ENCODE measurements at places on chromosomes 5 and 9.

DNA sequence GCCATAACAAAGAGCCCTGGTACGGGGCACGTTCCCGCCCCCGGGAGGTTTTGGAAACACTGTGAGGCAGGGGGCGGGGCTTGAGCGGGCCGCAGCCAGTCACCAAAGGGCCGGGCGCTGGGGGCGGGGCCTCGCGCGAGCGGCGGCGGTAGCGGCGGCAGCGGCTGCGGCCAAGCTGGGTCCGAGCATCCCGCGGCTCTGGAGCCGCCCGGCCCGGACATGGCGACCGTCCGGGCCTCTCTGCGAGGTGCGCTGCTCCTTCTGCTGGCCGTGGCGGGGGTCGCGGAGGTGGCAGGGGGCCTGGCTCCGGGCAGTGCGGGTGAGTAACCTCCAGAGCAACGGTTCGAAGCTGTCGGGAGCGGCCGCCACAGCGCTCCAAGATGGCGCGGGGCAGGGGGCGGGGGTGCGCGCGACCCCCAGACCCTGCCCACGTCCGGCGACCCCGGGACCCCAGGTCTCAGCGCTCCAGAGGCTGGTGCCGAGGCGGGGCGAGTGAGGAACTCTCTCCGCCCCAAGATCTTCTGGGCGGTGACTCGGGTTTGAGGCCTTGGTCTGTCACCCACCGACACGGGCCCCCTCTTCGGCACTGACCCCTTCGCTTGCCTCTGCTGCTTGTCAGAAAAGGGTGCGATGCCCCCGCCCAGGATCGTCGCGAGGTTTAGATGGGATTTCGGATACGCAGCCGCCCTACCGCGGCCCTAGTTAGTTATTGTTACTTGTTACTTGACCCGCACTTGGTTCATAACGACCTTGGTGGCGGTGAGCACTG is at the start of gene RECK:
TSS of gene RECK (plus strand) at position 134 of the 769 bp plus-strand sequence. CDS start at position 220, 86 bp downstream.
- DNase-seq, result peak; percentile 93
- peaks cover 3% of the 10 kb centered on the region for H3K27me3 ChIP-seq
- H3K4me1 ChIP-seq, result peaks cover 74% of the 10 kb centered on the region
- H3K27ac ChIP-seq, result peak within 1 kb of the TSS; percentile 92
- peak within 1 kb of the TSS; percentile 96 for H3K4me3 ChIP-seq

- H3K36me3 ChIP-seq, result no peaks in the 10 kb centered on the region
- H3K4me1 ChIP-seq, result peaks cover 22% of the 10 kb centered on the region
- H3K4me3 ChIP-seq, result no peak overlapping the region
- H3K27ac ChIP-seq, result no peak overlapping the region
- DNase-seq, result no peak
These were observed 132.4 kb downstream of the GCNT1 start for GRCh38 chr9:76591256-76591950.

DNA sequence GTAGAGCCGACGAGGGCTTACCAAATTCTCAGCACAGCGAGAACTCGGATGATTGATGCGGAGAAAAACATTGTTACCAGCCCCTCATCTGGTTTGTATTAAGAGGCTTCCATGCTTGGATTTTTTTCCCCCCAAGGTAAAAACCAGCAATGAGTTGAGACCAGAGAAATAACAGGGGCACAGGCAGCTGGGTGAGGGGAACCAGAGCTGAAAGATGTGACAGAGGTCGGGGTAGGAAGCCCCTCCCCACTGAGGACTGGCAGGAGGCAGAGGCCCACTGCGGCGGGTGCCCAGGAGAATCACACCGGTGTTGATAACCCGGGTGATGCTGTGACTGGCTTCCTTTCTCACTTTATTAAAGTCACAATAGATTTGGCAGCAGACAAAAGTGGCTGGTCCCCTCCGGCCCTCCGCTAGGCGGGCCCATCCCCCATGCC is 116.5 kb upstream of the PHYKPL start:
- H3K36me3 ChIP-seq, result no peaks in the 10 kb centered on the region
- no peaks in the 10 kb centered on the region for H3K27me3 ChIP-seq
- DNase-seq, result no peak
- H3K4me1 ChIP-seq, result no peaks in the 10 kb centered on the region
- H3K4me3 ChIP-seq, result no peak overlapping the region

DNA sequence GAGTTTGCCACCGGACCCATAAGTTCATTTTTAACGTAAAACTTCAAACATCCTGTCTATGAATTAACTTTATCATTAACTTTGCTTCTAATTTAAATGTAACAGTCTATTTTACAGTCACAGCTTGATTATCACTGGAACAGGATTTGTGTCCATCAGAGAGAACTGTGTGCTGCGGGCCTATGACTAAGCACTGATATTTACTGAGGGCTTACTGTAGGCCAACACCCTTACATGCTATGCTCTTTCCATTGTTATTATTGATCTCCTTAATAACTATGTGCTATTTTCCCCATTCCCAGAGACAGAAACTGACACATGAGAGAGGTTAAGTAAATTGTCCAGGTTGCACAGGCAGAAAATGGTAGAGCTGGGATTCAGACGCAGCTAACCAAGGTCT is 24.0 kb upstream of the GPR151 start:
- peaks cover 11% of the 10 kb centered on the region for H3K27me3 ChIP-seq
- H3K27ac ChIP-seq, result no peak overlapping the region
- H3K4me1 ChIP-seq, result no peaks in the 10 kb centered on the region
- no peak overlapping the region for H3K4me3 ChIP-seq
- no peak for DNase-seq

DNA sequence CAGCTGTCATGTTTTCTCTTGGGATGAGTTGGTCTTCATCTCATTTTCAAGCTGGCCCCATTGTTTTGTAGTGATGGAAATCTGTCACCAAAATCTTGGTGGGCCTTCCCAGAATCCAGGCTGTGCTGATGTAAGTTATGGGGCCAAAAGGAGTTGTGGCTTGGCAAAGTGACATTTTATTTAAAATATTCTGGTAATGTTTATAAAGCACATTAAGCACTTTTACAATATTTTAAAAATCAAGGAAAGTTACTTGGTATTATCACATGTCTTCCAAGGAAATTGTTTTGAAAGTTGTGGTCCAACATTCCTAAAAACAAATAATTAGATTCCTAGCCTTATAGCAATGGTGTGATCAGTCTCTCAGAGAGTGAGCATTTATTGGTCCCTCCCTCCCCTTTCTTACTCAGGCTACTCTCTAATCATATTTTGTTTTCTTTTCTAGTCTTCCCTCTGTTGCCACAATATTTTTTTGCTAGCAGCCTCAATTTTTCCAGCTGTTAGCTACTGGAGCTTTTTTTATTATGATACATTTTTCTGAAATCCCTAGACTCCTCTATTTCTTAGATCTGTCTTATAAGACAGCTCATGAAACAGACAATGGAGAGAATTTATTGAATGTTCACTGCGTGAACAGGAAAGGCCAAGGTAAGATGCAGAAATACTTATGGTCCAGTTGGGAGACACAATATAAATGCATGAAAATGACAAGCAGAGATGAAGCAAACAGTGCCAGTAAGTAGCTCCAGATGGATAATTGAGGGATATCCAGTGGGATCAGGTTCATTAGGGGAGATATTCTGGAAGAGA is 408.1 kb upstream of the ZNF608 start:
- no peak overlapping the region for H3K27ac ChIP-seq
- H3K27me3 ChIP-seq, result peaks cover 15% of the 10 kb centered on the region
- H3K4me3 ChIP-seq, result no peak overlapping the region
- no peaks in the 10 kb centered on the region for H3K4me1 ChIP-seq

GRCh38 chr5:51650824-51651223 is 267.6 kb downstream of the ISL1 start:
- peaks cover 1% of the 10 kb centered on the region for H3K27me3 ChIP-seq
- no peak overlapping the region for H3K27ac ChIP-seq
- no peak overlapping the region for H3K4me3 ChIP-seq
- peaks cover 39% of the 10 kb centered on the region for H3K4me1 ChIP-seq

DNA sequence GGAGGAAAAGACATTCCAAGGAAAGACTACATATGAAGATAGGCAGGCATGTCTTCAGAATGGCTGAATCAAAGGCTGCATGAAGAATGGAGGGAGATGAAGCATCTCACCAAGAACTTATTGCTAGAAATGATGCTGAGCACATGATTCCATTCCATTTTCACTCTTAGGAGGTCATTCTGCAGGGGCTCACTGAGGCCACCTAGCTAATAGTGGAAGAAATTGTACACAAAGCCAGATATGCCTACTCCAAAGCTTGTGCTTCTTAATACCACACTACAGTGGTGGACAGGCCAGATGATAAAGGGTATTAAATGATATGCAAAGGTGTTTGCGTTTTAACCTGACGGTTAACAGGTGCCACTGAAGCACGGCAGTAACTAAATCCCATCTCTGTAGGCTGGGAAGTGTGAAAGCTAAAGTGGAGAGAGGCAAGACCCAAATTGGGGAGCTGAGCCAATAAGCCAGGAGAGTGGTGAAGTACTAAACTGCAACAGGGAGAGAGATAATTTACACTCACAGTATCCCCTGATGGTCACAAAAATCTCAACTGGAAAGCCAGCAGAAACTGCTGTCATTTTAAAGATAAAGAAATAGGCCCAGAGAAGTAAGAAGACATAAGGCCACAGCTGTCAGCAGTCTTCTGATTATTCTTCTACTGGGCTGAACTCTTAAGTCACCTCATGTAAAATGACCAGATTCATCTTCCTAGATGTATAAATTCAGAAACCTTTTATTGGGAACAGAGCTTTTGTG is 14.6 kb downstream of the NDUFA8 start:
- H3K27me3 ChIP-seq, result no peaks in the 10 kb centered on the region
- H3K4me3 ChIP-seq, result no peak overlapping the region
- no peak overlapping the region for H3K27ac ChIP-seq
- peaks cover 7% of the 10 kb centered on the region for H3K4me1 ChIP-seq
- H3K36me3 ChIP-seq, result peaks cover 26% of the 10 kb centered on the region

DNA sequence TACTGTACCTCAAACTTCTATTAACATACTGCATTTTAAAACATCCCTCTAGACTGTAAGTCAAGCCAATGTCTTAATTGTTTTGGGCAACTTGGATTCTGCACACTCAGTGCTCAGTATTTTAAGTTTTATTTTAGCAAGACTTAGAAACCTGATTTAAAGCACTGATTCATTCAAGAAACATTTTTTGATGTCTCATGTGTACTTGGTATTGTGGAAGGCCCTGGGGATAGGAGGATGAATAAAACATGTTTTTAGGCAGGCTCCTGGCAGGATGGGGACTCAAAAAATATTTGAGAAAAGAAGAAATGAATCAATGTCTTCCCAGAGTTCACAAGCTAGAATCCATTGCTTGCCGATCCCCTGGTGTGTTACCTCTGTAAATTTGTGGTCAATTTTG is 334.0 kb upstream of the PUM3 start:
- no peaks in the 10 kb centered on the region for H3K36me3 ChIP-seq
- peaks cover 11% of the 10 kb centered on the region for H3K4me1 ChIP-seq
- peaks cover 24% of the 10 kb centered on the region for H3K27me3 ChIP-seq
- peak; percentile 38 for DNase-seq

DNA sequence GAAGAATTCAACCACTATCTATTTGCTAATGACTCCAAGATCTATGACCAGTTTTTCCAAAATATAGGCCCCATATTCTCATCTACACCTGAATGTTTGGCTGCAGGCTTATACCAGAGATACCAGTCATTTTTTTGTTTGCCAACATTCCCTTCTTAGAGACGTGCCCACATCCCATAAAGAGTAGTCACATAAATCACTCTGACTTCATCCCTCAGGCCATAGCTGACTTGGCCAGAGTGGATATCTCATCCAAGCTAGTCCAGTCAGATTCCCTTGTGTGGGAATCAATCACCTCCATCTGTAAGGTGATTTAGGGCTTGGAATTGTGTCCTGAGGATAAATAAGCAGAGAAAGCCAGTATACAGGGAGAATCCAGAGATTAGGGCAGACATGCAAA is 124.3 kb upstream of the SLC24A2 start:
- no peak for DNase-seq
- H3K4me1 ChIP-seq, result no peaks in the 10 kb centered on the region
- no peak overlapping the region for H3K27ac ChIP-seq

DNA sequence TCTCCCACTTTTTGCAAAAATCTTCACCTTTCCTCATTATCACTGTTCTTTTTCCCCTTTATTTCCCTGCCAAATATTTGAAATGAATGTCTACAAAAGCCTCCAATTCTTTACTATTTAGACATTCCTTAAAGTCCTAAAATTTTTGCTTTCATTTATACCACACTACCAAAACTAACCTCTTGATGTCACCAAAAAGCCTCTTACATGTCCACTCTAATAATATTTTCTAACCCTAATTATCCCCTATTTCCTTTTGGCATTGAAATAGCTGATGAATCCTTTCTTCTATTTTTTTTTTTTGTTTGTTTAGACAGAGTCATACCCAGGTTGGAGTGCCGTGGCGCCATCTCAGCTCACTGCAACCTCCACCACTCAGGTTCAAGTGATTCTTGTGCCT is 32.3 kb upstream of the NRG2 start:
- H3K27me3 ChIP-seq, result peaks cover 12% of the 10 kb centered on the region
- peak; percentile 25 for DNase-seq
- no peaks in the 10 kb centered on the region for H3K36me3 ChIP-seq
- H3K27ac ChIP-seq, result no peak overlapping the region
- H3K4me1 ChIP-seq, result peaks cover 6% of the 10 kb centered on the region
- no peak overlapping the region for H3K4me3 ChIP-seq

DNA sequence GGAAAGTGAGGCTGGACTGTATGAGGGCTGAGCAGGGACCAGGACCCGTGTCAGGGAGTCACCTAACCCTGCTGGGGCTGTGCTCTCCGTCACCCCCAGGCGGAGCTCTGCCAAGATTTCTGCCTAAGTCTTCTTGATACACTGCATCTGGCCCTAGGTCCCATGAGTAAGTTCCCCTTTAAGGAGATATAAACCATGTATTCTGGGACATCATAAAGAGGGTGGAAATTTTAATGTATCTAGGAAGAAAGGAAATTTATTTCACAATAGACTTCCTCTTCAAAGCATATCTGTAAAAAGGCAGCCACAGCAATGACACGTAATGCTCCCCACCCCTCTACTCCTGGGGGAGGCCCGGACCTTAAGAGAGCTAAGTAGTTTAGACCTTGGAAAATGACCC is 183.4 kb downstream of the FBXL7 start:
- no peak for DNase-seq
- no peaks in the 10 kb centered on the region for H3K27me3 ChIP-seq
- H3K4me1 ChIP-seq, result peaks cover 32% of the 10 kb centered on the region
- H3K4me3 ChIP-seq, result no peak overlapping the region

- H3K27ac ChIP-seq, result no peak overlapping the region
- peaks cover 39% of the 10 kb centered on the region for H3K4me1 ChIP-seq
- H3K4me3 ChIP-seq, result no peak overlapping the region
- no peak for DNase-seq
These were observed 94.2 kb upstream of the NFIL3 start for GRCh38 chr9:91517801-91518200.

GRCh38 chr5:67200809-67201562 is 4.4 kb upstream of the CD180 start:
- H3K4me1 ChIP-seq, result peaks cover 17% of the 10 kb centered on the region
- H3K27ac ChIP-seq, result no peak overlapping the region
- DNase-seq, result no peak
- H3K36me3 ChIP-seq, result no peaks in the 10 kb centered on the region
- H3K4me3 ChIP-seq, result no peak overlapping the region

- no peaks in the 10 kb centered on the region for H3K36me3 ChIP-seq
- no peaks in the 10 kb centered on the region for H3K4me1 ChIP-seq
- no peak overlapping the region for H3K27ac ChIP-seq
These were observed 351.2 kb upstream of the C9orf72 start for GRCh38 chr9:27924502-27924901.

- DNase-seq, result no peak
- H3K27me3 ChIP-seq, result peaks cover 5% of the 10 kb centered on the region
- no peak overlapping the region for H3K27ac ChIP-seq
- no peak overlapping the region for H3K4me3 ChIP-seq
- H3K36me3 ChIP-seq, result 0 out of 2 replicates have a peak, but pooled peaks cover 7% of the 10 kb centered on the region
These were observed 52.8 kb downstream of the WHRN start for GRCh38 chr9:114452219-114453165.
